ENCODE measurements at places on chromosomes 4 and X.

GRCh38 chr4:92305148-92305877, 1.5 kb downstream of the GRID2 start:
- no peak for DNase-seq

DNA sequence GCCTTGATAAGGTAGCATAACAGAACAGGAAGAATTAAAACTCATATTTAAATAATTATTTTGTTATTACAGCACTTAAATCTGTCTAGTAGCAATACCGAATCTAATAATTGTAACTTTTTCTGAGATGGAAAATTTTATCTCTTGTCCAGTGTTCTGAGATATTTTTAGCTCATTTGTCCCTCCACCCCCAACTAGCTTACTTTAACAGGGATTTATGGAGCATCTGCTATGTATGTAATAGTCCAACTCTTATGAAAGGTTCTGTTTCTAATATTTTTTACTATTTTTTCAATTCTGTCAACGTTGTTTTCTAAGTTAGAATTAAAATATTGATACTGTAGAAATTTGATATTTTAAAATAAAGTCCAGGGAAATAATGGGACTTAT, 38.2 kb upstream of the NUDT6 start:
- no peak for DNase-seq

DNA sequence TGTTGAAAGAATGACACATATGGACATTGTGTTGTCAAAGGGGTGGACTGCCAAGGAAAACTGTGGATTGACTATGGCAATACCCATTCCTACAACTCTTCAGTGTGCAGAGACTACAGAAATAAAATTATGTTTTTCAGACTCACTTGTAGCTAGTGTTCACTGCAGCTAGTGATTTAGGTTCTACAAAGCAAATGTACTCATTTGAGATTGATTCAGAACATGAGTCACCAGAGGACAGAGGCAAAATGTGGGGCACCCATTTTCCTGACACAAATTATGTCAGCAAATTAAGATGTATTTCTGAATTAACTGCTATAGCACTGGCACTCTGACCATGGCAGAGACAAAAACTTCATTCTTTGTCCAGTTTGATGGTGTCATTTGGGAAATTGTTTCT, 40.7 kb downstream of the SPCS3 start:
- DNase-seq = no peak

GRCh38 chr4:153936121-153936520, 147.2 kb upstream of the SFRP2 start:
- no peak for DNase-seq

DNA sequence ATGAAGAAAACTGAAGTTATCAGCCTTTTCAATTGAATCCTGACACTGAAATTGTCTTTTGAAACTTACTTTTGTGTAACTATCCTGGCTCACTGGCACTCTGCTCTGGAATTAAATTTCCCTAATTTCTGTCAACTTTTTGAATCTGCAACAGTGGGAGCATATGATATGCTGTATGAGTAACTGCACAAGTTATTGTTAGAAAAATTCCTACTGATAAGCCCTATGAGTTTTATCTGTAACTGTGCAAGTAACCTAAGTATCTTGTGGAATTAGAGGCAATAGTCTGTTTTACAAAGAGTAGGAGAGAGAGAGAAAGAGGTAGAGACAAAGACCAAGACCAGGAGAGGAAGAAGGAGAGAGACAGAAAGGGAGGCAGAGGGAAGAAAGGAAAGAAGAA, 9.2 kb upstream of the HPGD start:
- DNase-seq = no peak

DNA sequence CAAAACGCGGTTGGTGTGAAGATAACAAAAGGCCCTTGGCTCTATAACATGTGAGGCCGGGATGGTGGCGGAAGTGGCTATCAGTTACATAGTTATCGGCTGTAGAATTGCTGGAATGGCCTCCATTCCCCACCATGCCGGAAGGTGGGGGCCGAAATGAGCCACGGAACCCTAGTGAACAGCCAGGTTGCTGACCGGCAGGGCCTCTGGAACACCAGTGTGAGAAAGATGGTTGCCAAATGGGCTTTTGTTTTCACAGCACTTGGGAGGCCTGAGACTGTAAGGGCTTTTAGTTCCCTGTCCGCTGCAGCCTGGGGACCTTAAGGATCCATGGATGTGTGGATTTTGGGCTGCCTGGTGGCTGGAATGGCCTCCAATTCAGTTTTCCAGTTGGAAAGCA, 23.3 kb upstream of the ARX start:
- no peak for DNase-seq

GRCh38 chrX:39487166-39487968, 610.4 kb downstream of the BCOR start:
- DNase-seq = no peak

GRCh38 chr4:48493452-48494100, 3.5 kb downstream of the ZAR1 start:
- DNase-seq = no peak

Data from stimulated activated CD4-positive, alpha-beta T cell treated with anti-CD3 and anti-CD28 coated beads, Interleukin-15, amount 100 ng/mL, for 1 hour (primary cell).